ENCODE measurements at places on chromosomes 16 and 17.

DNA sequence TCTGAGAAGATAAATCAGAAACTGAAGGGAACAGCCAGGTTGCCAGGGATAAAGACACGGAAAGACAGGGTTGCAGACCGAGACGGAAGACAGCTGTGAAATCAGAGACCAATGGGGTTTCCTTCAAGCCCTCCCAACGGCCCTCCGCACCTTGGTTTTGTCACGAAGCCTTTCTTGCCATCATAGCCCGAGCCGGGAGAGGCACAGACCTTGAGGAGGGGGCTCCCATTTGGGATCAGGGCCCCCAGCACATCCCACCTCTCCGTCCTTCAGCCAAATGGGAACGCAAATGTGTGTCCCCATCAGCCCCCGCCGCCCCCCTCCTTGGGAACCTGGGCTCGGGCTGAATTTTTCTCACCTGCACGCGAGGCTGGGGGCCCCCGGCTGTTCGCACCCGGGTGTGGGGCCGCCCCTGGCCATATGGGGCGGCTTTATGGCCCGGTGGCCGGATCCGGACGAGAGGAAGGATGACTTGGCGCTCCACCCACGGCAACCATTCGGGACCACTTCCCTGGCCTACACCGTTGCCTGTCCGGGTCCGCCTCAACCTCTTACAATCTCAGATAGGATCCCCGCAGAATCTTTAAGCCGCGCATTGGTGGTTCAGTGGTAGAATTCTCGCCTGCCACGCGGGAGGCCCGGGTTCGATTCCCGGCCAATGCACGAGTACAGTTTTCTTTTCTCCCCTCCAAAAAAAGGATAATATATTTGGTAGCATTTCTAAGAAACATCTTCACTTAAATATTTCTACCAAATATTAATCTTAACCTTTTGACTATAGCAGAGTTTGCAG is 1.4 kb upstream of the HES7 start:
- peak; percentile 96 for DNase-seq

DNA sequence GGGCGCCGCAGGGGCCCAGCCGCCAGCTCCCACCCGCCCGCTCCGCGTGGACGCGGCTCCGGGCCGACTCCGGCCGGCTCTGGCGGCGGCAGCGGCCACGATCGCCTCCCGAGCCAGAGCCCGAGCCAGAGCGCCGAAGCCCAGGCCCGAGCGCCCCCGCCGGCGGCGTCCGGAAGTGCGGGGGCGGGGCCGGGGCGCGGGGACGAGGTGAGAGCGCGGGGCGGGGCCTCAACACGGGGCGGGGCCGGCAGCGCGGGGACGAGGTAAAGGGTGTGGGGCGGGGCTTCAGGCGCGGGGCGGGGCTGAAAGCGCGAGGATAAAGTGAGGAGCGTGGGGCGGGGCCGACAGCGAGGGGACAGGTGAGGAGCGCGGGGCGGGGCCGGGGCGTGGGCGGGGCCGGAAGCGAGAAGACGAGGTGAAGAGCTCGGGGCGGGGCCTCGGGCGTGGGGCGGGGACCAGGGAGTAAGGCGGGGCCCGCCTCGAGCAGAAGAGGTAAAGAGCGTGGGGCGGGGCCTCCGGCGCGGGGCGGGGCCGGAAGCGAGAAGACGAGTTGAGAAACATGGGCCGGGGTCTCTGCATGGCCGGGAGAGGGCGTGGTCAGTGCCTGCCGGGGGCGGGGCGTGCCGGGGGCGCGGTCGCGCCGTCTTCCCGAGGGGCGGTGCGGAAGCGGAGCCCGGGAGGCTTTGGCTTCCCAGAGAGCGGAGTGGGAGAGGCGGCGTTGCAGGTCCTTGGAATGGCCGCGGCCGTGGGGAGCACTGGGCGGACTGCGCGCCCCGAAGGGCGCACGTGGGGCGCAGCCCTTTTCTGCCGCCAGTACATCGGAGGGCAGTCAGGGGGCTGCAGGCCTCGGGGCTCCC is at the start of gene AXIN1:
Gene AXIN1, minus strand, starts transcription at position 177 of the 857 bp plus-strand sequence. CDS start 5,698 bp downstream, outside the sequence.
- DNase-seq = peak; percentile 98

- DNase-seq = no peak
Observed at GRCh38 chr16:6447021-6447790, 885.4 kb upstream of the RBFOX1 start.

- DNase-seq = no peak
Observed at GRCh38 chr17:34408439-34408838, 45.4 kb upstream of the CCL1 start.

GRCh38 chr17:64781810-64782555 is 119.9 kb upstream of the SMURF2 start:
- DNase-seq = no peak

- DNase-seq = peak; percentile 85
Observed at GRCh38 chr17:81025741-81026129, 9.2 kb upstream of the BAIAP2 start.

DNA sequence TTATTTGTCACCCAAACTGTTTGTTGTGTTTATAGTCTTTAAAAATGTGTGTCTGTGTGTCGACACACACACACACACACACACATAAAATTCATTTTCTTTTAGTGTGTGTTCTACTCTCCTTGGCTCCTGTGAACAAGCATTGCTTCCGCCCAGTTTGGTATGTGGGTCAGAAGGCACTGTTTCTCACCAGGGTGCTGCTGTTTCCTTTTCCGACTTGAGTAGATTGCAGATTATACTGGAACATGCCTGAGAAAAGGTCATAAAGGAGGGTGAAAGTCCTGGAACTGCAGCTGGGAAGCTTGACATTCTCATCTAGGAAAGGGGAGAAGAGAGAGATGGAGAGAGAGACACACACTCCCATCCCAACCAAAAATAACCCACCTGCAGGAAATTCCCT is 330.3 kb downstream of the BCAS3 start:
- DNase-seq = no peak

GRCh38 chr17:82273327-82274133 is at the start of gene CSNK1D:
TSS of gene CSNK1D (minus strand) at chr17:82273700. CDS start at chr17:82273381, 319 bp downstream.
- peak; percentile 96 for DNase-seq

GRCh38 chr17:67218385-67218950 is 26.5 kb downstream of the HELZ start:
- no peak for DNase-seq

- DNase-seq = no peak
Observed at GRCh38 chr16:79850348-79850747, 249.8 kb upstream of the MAF start.

DNA sequence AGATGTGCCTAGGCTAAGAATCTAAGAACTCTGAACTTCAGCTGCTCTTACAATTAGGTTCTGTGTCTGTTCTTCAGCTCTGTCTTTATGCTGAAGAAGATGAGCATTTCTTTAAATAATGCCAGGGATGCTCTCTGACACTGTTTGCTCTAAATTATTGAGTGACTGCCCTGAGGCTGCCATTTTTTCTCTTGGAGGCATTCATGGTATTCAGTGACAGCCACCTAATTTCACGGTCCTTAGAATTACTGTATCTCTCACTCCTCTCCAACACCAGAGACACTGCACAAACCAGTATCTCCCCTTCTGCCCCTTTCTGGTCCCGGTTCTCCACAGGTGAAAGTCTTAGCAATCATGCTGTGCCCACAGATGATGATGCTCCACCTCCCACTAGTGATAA is 123.6 kb upstream of the MPHOSPH6 start:
- no peak for DNase-seq

DNA sequence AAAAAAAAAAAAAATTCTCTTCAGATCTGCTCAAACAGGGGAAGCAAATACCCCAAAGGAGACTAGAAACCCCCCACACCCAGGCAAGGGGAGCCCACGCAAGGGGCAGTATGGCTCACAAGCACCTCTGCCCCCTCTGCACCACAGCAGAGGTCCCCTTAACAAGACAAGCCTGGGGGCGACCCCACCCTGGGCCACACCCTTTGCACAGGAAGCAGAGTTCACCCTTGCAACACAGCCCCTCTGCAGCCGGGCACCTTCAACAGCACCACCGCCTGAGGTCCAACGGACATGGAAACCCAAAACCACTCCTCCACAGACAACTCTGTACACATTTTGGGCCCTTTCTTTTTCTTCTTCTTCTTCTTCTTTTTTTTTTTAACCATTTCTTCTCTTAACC is 12.8 kb downstream of the AXIN1 start:
- DNase-seq = no peak

DNA sequence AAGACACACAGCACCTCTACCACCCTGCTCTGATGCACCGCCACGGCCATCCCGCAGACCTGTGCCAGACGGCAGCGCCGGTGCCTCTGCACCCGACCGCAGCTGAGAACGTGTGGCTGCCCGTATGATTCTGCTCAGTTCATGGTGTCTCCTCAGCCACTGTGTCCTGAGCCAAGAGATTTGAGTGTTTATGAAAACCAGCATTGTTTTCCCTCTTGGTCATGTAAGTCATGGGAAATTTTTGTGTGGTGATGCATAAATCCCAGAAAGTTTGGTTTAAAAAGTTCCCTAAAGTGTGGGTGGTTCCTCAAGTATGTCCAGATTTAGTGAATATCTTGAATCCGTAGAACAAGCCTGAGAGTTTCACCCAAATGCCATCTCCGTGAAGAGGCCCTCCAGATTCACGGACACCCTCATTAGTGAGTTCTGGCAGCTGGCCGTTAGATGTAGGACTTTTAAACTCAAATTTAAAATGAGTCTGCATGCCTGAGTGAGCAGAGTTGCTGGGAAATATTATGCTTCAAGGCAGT is 57.6 kb downstream of the CDRT4 start:
- DNase-seq = peak; percentile 91

DNA sequence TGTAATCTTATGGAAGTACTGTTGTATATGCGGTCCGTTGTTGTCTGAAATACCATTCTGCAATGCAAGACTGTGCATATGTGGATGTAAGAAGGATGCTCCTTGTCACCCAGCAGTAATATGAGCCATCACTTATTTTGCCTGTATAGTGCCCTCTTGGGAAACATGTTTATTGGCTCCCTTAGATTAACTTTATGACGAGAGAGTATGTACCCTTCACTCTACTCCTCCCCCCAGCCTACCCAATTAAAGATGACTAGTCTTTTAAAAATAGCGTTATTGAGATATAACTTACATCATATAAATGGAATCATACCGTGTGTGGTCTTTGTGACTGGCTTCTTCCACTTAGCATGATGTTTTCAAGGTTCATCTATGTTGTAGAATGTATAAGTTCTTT is 33.6 kb downstream of the FTO start:
- DNase-seq = no peak

- no peak for DNase-seq
Observed at GRCh38 chr17:31757097-31757496, 101.9 kb downstream of the COPRS start.

DNA sequence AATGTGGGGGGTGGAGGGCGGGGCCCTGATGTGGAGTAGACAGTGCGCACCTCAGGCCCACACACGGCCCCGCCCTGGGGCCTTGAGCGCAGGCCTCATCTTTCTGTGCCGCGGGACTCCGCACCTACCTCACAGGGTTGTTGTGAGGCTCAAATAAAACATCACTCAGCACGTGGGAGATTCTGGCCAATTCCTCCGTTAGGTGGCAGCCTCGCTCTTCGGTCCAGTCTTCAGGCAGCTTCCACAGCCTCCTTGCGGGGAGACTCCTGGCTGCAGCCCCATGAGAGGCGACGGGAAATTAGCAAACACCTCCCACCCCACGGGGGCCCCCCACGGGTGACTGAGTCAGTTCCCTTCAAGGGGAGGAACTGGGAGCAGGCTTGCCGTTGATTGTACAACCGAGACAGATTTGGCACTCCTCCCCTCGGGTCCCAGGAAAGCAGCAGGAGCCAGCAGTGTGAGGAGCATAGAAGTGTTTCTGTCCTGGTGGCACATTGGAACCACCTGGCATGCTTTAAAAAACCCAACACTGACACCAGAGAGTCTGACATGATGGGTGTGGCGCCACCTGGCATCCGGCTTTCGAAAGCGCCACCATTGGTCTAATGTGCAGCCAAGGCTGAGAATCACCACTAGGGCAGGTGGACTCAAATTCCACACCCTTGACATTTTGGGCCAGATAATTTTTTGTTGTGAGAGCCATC is 7.6 kb downstream of the MRM1 start:
- peak; percentile 77 for DNase-seq

DNA sequence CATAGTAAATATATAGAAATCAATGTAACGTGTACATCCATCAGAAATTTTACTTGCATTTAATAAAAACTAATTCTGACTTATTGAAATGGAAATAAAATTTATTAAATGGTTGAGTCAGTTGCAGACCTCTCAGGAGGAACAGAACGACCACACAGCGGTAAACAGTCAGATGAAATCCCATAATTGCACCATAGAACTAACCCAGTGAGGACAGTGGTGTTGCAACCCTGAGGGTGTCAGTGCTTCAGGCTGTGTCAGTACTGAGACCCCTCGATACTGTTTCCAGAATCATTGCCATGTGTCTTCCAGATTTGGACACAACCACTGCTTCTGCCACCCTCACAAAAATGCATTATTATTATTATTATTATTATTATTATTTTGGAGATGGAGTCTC is 29.0 kb upstream of the SSTR2 start:
- no peak for DNase-seq

GRCh38 chr16:48408688-48409087 is 23.5 kb upstream of the SIAH1 start:
- DNase-seq = peak; percentile 66

GRCh38 chr17:83121921-83122820 is 42.8 kb downstream of the METRNL start:
- no peak for DNase-seq

DNA sequence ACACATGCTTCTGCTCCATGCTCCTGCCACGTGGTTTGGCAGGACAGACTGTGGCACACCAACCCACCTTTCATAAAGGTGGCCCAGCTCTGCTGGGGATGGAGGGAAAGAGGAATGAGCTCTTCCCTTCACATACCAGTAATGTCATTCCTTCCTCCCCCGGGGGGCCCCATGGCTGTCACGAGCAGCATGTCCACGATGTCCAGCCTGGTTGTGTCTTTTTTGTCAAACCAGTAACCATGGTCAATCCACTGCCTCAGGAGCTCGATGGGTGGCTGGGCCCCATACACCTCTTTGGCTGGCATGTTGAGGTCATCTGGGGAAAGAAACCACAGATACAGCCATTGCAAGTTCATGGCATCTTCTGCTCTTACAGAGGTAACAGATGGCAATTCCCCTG is 96.6 kb downstream of the LYRM1 start:
- no peak for DNase-seq

GRCh38 chr17:30450125-30451027 is 26.8 kb upstream of the GOSR1 start:
- no peak for DNase-seq

DNA sequence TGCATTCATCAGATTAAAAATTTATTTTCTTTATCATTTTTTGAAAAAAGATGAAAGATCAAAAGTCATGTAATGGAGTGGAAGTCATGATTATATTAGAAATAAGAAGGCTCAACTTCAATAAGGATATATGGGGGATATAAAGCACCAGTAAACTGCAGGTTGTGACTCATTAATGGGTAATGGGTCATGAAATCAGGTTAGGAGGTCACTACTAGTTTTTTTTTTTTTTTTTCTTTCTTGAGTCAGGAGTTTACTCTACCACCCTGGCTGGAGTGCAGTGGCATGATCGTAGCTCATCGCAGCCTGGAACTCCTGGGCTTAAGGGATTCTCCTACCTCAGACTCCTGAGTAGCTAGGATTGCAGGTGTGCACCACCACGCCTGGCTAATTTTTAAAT is 14.3 kb downstream of the EFCAB13 start:
- no peak for DNase-seq

GRCh38 chr16:29834079-29834478 is 13.8 kb downstream of the MVP start:
- no peak for DNase-seq

All from tongue (tissue), 3 donors.